ENCODE measurements at places on chromosomes 4 and X. TPM values are rescaled to one million over a fixed set of nuclear protein-coding genes. Genes with fewer than 3 reads are reported as not detected.

DNA sequence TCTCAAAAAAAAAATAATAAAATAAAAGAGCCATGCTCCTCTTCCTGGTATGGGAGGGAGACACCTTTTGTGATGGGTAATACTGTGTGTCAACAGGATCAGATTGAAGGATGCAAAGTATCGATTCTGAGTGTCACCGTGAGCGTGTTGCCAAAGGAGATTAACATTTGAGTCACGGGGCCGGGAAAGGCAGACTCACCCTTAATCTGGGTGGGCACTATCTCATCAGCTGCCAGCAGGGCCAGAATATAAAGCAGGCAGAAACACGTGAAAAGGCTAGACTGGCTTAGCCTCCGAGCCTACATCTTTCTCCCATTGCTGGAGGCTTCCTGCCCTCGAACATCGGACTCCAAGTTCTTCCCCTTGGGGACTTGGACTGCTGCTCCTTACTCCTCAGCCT is 95.4 kb downstream of the SHOX start:
- DNase-seq: no peak

DNA sequence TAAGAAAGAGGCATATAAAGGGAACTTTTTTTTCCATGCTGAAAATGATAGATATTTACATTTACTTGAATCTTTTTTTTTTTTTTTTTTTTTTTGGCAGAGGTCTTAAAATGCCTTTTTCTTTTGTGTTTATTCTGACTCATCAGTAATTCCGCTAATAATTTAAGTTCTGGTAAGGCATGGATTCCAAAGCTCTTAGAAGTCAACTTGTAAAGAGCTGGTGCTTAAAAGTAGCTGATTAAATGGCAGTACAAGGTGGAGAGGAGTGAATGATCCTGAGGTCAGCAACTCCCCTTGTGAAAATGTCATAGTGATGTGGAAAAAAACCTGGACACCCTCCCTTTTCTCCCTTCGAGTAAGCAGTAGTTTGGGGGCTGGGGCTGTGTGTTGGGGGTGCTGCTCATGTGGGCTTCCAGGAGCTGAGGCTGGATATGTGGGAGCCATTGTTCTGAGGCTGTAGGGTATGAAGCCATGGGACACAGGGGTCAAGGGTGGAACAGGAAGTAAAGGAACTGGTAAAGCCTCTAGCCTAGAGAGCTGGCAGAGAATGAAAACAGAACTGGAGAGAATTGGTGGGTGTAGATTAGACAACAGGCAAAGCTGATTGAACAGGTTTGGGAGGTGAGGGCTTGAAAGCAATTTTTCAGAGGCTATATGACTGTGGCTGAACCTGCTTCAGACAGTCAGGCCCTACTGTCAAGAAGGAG is 41.0 kb upstream of the PITX2 start:
- no peak for DNase-seq

TMEM192 gene
- 18.4 TPM for total RNA-seq

GRCh38 chr4:54668014-54668611 is 10.4 kb downstream of the KIT start:
- no peak for DNase-seq

NAP1L5 gene
- total RNA-seq: 5.6 TPM

Measured in heart right ventricle (tissue), 16 donors.